ENCODE measurements at places on chromosomes 12 and 14. TPM values are rescaled to one million over a fixed set of nuclear protein-coding genes. Genes with fewer than 3 reads are reported as not detected.

DNA sequence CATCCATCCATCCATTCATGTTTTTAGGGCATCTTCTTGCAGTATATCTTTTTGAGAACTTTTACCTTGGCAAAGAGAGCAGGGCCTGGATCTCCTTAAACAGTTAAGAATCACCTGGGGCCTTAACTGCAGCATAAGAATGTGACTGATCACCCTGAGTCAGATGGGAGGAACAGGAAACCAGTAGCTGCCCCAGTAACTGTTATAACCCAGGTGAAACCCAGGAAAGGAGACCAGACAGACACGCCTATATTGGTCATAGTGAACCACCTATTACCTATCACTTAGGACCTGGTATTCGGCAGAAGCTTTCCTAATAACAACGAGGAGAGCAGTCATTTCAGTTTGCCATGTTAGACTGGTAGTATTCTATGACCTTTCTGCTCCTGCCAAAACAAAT is 43.4 kb upstream of the NR2C1 start:
- H3K27ac ChIP-seq: peak overlapping the region; percentile 53
- no peaks in the 10 kb centered on the region for H3K27me3 ChIP-seq
- H3K36me3 ChIP-seq: no peaks in the 10 kb centered on the region
- DNase-seq: no peak
- peak overlapping the region; percentile 0 for H3K4me3 ChIP-seq

GRCh38 chr14:26870722-26871617 is 273.1 kb upstream of the NOVA1 start:
- H3K4me1 ChIP-seq: no peaks in the 10 kb centered on the region
- H3K4me3 ChIP-seq: no peak overlapping the region
- H3K27ac ChIP-seq: no peak overlapping the region
- no peaks in the 10 kb centered on the region for H3K27me3 ChIP-seq

The IL22 gene
- total RNA-seq: 0.61 TPM

The TAS2R8 gene
- total RNA-seq: not detected

The DNAJC22 gene
- 0.05 TPM for total RNA-seq

DNA sequence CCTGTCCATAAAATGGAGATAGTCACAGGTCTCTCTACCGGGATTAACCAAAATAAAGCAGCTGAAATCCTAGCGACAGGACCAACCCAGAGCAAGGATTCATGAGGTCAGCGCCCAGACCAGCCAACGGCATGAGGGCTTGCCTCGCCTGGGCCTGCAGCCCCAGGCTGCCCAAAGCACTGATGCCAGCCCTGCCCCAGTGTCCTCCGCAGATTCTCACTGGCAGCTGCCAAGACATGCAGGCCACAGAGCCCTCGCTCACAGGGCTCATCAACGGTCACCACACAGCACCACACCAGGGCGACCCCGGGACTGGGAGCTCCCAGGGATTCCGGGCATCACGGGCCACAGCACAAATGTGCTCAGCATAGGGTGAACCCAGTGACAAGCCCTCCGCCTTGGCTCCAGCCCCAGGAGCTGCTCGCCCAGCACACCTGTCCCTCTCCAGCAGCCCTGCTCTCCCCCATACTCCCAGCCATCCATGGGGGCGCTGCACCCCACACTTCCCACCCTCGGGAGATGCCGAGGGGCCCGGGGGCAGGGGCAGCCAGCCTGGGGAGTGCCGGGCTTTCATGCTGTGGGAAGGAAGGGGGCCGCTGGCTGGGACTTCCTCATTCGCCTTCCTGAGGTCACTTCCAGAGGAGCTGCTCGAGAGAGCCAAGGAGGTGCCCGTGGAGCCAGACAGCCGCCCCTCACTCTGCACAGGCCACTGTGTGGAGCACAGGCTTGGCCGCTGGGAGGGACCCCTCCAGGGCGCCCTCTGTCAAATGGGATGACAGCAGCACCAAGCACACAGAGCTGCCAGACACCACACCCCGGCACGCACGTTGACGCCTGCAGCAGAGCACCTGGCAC is 14.1 kb downstream of the RAB35 start:
- DNase-seq: no peak
- H3K27ac ChIP-seq: peak overlapping the region; percentile 81

- peaks cover 33% of the 10 kb centered on the region for H3K27me3 ChIP-seq
- peaks cover 2% of the 10 kb centered on the region for H3K36me3 ChIP-seq
- no peak overlapping the region for H3K4me3 ChIP-seq
- H3K27ac ChIP-seq: no peak overlapping the region
- no peaks in the 10 kb centered on the region for H3K4me1 ChIP-seq
Observed at GRCh38 chr14:60206249-60206670, 41.1 kb upstream of the DHRS7 start.

The BRI3BP gene
- 21.9 TPM for total RNA-seq

The WNT5B gene
- 0.70 TPM for total RNA-seq

The FLRT2 gene
- total RNA-seq: not detected

DNA sequence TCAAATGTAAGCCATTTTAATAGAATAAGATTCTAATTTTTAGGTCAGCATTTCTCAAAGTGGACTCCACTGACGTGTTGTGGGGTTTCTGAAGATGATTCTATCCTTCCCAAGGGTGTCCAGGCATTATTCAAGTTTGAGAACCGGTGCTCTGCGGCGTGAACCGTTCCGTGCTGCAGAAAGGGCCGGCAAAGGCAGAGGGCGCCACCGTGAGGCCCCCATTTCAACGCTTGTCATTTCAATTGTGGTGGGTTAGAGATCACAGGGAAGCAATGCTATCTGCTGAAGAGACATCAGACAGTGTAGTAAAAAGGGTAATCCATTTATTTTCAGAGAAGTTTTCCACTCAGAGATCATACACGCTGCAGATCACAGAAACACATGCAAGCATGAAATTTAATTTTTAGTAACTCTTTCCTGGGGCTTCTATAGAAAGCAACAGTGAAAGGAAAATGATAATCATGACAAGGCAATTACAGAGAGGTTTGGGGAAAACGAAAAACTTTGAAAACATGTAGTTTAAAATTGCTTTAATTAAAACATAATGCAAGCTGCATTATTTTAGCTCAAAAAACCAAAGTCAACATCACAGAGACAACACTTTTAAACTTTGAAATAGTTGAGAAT is 201.7 kb downstream of the EXOC5 start:
- DNase-seq: peak; percentile 48
- H3K27me3 ChIP-seq: peaks cover 57% of the 10 kb centered on the region
- H3K4me1 ChIP-seq: peaks cover 1% of the 10 kb centered on the region
- H3K36me3 ChIP-seq: no peaks in the 10 kb centered on the region
- H3K27ac ChIP-seq: no peak overlapping the region

DNA sequence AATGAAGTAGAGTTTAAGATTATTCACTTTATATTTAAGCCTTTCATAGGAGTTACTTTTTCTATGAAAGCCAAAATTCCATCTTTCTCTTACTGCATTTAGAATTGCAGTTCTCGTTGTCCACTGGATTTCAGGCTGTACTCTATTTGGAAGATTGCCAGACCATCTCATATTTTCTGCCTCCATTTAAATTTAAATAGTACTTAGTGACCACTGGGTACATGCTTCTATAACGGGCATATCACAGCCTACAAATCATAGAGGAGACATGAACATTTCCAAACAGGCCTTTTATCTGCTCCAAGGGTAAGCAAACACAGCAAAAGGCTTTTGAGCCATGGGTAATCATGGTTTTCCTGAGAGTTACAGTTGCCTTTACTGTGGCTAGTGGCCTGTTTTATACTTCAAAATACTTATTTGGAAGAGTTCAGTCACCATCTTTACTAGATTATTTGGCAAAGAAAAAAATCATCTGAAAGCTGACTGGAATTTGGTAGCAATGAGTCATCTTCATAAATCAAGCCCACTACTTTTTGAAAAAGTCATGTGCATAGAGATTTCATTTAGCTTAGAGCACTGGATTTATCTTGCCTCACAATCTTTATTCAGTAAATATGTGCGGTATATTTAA is 15.7 kb downstream of the ANO6 start:
- peaks cover 6% of the 10 kb centered on the region for H3K36me3 ChIP-seq
- peaks cover 33% of the 10 kb centered on the region for H3K4me1 ChIP-seq
- no peaks in the 10 kb centered on the region for H3K27me3 ChIP-seq

DNA sequence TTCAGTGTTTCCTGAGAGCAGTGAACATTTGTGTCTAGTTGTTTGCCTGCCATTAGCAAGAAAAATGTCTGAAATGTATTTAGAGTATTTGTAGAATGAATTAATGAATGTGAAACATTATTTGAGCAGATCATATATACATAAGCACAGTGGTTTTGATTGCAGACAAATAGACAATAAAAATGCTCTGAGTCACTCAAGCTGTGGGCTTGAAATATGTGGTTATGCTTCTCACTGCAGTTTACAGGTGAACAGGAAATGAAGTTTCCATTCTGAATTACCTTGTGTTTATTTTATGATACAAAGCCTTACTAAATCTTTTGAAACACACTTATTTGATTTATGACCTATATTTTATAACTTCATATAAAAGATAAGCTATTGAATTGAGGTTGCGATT is 827.7 kb downstream of the TMTC2 start:
- DNase-seq: no peak
- no peak overlapping the region for H3K27ac ChIP-seq
- H3K4me1 ChIP-seq: no peaks in the 10 kb centered on the region

GRCh38 chr14:56590535-56590960 is 10.9 kb downstream of the TMEM260 start:
- no peak overlapping the region for H3K27ac ChIP-seq
- H3K4me3 ChIP-seq: no peak overlapping the region
- no peaks in the 10 kb centered on the region for H3K27me3 ChIP-seq
- H3K4me1 ChIP-seq: no peaks in the 10 kb centered on the region
- peaks cover 4% of the 10 kb centered on the region for H3K36me3 ChIP-seq

DNA sequence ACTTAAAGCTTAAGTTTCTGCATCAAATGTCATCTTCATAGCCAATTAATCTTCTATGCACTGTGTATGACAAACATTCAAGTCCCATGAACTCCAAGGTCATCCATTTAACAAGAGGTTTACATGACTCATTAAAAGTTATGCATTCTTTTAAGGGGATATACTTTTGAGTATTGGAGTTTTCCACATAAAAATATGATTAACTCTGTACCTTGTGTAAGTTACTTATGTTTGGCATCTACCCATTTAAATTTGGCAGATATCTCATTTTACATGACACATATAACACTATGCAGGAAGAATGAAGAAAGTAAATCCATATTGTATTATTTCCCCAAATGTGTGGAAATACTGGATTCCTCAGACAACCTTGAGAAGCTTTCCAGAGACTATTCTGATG is 240.2 kb downstream of the PAX9 start:
- no peak for DNase-seq
- no peaks in the 10 kb centered on the region for H3K4me1 ChIP-seq
- H3K27me3 ChIP-seq: no peaks in the 10 kb centered on the region

GRCh38 chr12:53956251-53956887 is 1.7 kb downstream of the HOXC12 start:
- H3K4me3 ChIP-seq: no peak overlapping the region
- H3K4me1 ChIP-seq: peaks cover 6% of the 10 kb centered on the region
- DNase-seq: no peak
- H3K27me3 ChIP-seq: peaks cover 96% of the 10 kb centered on the region

GRCh38 chr14:71163050-71163841 is 256.0 kb downstream of the PCNX1 start:
- peaks cover 24% of the 10 kb centered on the region for H3K4me1 ChIP-seq
- H3K27ac ChIP-seq: no peak overlapping the region
- H3K27me3 ChIP-seq: peaks cover 12% of the 10 kb centered on the region
- H3K36me3 ChIP-seq: peaks cover 17% of the 10 kb centered on the region
- no peak overlapping the region for H3K4me3 ChIP-seq

The NKX2-1 gene
- total RNA-seq: not detected

GRCh38 chr12:8048906-8049305 is 16.4 kb downstream of the FOXJ2 start:
- no peak overlapping the region for H3K4me3 ChIP-seq
- H3K27me3 ChIP-seq: no peaks in the 10 kb centered on the region
- DNase-seq: no peak
- no peak overlapping the region for H3K27ac ChIP-seq
- peaks cover 12% of the 10 kb centered on the region for H3K4me1 ChIP-seq

The KRT83 gene
- not detected for total RNA-seq

- peak overlapping the region; percentile 91 for H3K4me3 ChIP-seq
- peak; percentile 86 for DNase-seq
- peak overlapping the region; percentile 96 for H3K27ac ChIP-seq
- peaks cover 37% of the 10 kb centered on the region for H3K36me3 ChIP-seq
Observed at GRCh38 chr12:62260733-62261683, 804 bp downstream of the USP15 start.

- H3K27me3 ChIP-seq: no peaks in the 10 kb centered on the region
- H3K4me3 ChIP-seq: no peak overlapping the region
- H3K27ac ChIP-seq: no peak overlapping the region
- H3K4me1 ChIP-seq: no peaks in the 10 kb centered on the region
- H3K36me3 ChIP-seq: no peaks in the 10 kb centered on the region
Observed at GRCh38 chr14:83992857-83993256, 1537.1 kb upstream of the FLRT2 start.

The GRIN2B gene
- not detected for total RNA-seq

GRCh38 chr14:76267322-76268046 is 108.5 kb upstream of the ESRRB start:
- peaks cover 12% of the 10 kb centered on the region for H3K27me3 ChIP-seq
- DNase-seq: no peak
- no peaks in the 10 kb centered on the region for H3K4me1 ChIP-seq
- peak overlapping the region; percentile 23 for H3K4me3 ChIP-seq
- H3K27ac ChIP-seq: no peak overlapping the region

DNA sequence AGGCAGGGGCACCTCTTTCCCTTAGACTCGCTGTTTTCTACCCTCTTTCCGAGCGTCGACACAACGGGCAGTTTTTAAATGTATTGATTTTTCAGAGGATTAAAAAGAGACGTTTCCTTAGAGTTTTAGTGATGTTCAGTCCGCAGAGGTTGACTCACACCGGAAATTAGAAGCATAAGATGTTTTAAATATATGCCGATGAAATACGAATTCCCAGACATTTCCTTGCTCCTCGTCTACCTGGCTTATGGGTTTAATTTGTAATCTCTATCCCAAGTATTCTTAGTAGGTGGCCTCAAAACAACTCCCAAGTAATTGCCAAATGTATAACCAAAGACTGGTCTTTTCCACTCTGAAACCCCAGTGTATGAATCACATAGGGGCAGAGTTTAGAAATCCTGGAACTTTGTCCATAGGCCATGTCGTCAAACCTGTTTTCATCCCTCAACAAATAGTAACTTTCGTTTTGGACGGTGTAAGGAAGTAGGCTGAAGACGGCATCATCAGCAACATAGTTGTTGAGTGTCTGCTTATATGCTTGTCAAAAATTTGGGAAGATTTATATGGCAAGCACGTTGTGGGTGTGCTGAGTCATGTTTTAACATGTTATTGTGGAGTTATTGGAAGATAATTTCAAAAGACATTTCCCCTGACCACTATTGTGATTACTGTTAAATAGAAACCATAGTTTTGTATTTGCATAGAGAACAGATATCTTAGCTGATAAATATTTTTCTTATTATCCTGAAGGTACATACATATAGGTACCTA is 824 bp downstream of the TBK1 start:
- no peak for DNase-seq
- peaks cover 48% of the 10 kb centered on the region for H3K4me1 ChIP-seq
- H3K27ac ChIP-seq: peak overlapping the region; percentile 94
- peak overlapping the region; percentile 95 for H3K4me3 ChIP-seq

The HHIPL1 gene
- not detected for total RNA-seq

DNA sequence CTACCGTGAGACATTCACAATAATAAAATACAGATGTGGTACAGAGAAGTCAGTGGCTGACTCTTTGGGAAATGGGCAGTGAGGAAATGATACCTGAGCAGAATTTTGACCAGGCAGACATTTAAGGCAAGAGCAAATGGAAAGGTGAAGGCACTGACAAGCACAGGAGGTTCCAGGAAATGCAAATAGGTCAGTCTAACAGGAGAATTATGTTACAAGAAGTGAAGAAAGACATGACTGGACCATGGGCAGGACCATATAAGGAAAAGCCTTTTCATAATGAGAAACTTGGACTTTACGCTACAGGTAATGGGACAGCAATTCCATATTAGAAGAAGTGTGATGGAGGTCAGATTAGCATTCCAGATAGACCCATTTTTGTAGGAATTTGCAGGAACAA is 338.9 kb downstream of the PDZRN4 start:
- no peaks in the 10 kb centered on the region for H3K36me3 ChIP-seq
- H3K4me3 ChIP-seq: no peak overlapping the region
- DNase-seq: no peak
- peaks cover 3% of the 10 kb centered on the region for H3K27me3 ChIP-seq

The EEA1 gene
- total RNA-seq: 14.7 TPM

Data from activated CD8-positive, alpha-beta memory T cell treated with anti-CD3 and anti-CD28 coated beads, Interleukin-2, amount 10 ng/mL, durations not matched to agents 7 days and 5 days (primary cell).